ENCODE measurements at places on chromosomes 2 and 18. TPM values are rescaled to one million over a fixed set of nuclear protein-coding genes. Genes with fewer than 3 reads are reported as not detected.

REEP1 gene
- not detected for polyA plus RNA-seq

SERPINB10 gene
- polyA plus RNA-seq = not detected

TXNDC2 gene
- not detected for polyA plus RNA-seq

DNER gene
- polyA plus RNA-seq = not detected

LONRF2 gene
- polyA plus RNA-seq = not detected
